ENCODE measurements at places on chromosomes 3 and 15. TPM values are rescaled to one million over a fixed set of nuclear protein-coding genes. Genes with fewer than 3 reads are reported as not detected.

CLDN18 gene
- polyA plus RNA-seq = not detected

TYRO3 gene
- not detected for polyA plus RNA-seq

- no peaks in the 10 kb centered on the region for H3K4me1 ChIP-seq
- H3K36me3 ChIP-seq = no peaks in the 10 kb centered on the region
- no peak overlapping the region for H3K4me3 ChIP-seq
Measured at GRCh38 chr3:107264888-107265287, 112.4 kb upstream of the CCDC54 start.

DNA sequence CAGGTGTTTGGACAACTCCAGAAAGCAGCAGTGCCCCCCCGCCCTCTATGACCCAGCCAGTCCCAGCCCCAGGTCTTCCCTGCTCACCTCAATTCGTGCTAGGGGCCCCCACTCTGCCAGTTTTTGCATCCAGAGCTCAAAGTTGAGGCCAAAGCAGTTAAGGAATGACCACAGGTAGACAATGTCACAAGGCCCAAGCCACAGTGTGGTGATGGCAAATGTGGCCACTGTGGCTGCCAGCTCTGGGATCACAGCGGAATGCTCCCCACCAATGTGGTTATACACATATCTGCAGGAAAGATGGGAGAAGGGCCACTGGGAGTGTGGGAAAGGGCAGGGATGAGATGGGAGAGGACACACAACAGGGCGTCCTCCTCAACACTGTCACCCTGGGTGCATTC lies 8.2 kb downstream of the KLHL40 start:
- H3K36me3 ChIP-seq = no peaks in the 10 kb centered on the region
- no peak overlapping the region for H3K4me3 ChIP-seq
- DNase-seq = no peak
- H3K27me3 ChIP-seq = peaks cover 6% of the 10 kb centered on the region

TRH gene
- not detected for polyA plus RNA-seq

- H3K27me3 ChIP-seq = no peaks in the 10 kb centered on the region
- no peak overlapping the region for H3K4me3 ChIP-seq
- H3K27ac ChIP-seq = peak overlapping the region; percentile 52
- H3K36me3 ChIP-seq = peaks cover 65% of the 10 kb centered on the region
Measured at GRCh38 chr3:101857301-101857741, 8.0 kb downstream of the NFKBIZ start.

DNA sequence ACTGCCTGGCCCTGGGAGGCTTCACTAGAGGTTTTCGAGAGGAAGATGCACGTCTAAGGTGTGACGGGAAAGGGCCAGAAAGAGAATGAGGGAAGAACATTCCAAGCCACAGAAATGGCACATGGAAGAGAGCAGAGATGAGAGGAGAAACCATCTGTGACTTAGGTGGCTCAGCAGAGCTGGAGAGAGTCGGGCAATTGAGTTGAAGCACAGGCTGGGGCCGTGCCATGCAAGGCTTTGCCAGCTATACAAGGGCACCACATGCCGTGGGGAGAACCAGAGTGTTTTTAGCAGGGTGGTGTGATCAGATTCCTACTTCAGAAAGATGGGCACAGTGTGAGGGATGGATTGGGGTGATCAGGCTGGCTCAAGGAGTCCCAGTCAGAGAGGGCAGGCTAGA lies 126.1 kb downstream of the VGLL4 start:
- H3K27ac ChIP-seq = no peak overlapping the region
- no peaks in the 10 kb centered on the region for H3K36me3 ChIP-seq
- no peaks in the 10 kb centered on the region for H3K27me3 ChIP-seq
- H3K4me3 ChIP-seq = no peak overlapping the region

- no peaks in the 10 kb centered on the region for H3K4me1 ChIP-seq
- no peaks in the 10 kb centered on the region for H3K27me3 ChIP-seq
- H3K27ac ChIP-seq = no peak overlapping the region
- DNase-seq = no peak
Measured at GRCh38 chr3:156769721-156770654, 56.2 kb upstream of the LEKR1 start.

DNA sequence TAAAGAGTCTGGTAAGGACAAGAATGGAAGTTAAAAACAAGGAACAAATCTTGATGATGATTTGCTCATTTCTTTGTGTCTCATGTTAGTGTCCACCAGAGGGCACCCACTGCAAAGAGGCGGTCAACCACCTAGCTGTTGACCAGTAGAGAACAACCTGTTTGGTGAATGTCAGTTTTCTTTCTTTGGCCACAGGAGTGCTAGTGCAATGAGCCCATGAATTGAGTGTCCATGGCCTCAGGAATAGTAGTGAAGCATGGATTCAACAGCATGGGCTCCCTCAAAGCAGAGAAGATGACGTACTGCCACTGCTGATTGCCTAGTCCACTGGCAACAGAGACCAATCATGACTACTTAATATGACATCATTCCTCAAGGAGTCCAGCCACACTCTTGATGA lies 10.7 kb upstream of the CNTN6 start:
- no peak overlapping the region for H3K4me3 ChIP-seq
- no peak overlapping the region for H3K27ac ChIP-seq
- no peaks in the 10 kb centered on the region for H3K4me1 ChIP-seq
- H3K27me3 ChIP-seq = no peaks in the 10 kb centered on the region
- DNase-seq = no peak

- peak overlapping the region; percentile 42 for H3K4me3 ChIP-seq
- DNase-seq = peak; percentile 22
- H3K27ac ChIP-seq = peak overlapping the region; percentile 57
Measured at GRCh38 chr3:30347679-30348216, 258.7 kb upstream of the TGFBR2 start.

DNA sequence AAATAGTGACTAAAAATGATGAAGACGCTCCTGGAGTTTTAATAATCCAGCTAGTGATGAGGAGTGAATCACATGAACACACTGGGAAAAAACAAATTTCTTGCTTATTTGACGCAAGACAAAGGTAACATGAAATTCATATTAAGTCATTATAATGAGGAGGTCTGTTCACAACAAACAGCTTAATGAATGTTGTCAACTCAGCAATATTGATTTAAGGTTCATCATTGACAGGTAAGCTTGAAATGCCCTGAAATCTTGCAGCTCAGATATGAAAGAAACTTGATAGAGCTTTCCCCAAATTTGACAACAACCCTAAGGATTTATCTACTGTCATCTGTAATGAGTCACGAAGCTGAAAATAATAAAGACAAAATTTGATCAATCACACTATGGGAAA lies 108.1 kb upstream of the SELENOK start:
- H3K4me3 ChIP-seq = no peak overlapping the region
- H3K4me1 ChIP-seq = no peaks in the 10 kb centered on the region
- H3K27ac ChIP-seq = no peak overlapping the region
- H3K36me3 ChIP-seq = no peaks in the 10 kb centered on the region
- peaks cover 7% of the 10 kb centered on the region for H3K27me3 ChIP-seq
